ENCODE measurements at places on chromosomes 4 and X.

DNA sequence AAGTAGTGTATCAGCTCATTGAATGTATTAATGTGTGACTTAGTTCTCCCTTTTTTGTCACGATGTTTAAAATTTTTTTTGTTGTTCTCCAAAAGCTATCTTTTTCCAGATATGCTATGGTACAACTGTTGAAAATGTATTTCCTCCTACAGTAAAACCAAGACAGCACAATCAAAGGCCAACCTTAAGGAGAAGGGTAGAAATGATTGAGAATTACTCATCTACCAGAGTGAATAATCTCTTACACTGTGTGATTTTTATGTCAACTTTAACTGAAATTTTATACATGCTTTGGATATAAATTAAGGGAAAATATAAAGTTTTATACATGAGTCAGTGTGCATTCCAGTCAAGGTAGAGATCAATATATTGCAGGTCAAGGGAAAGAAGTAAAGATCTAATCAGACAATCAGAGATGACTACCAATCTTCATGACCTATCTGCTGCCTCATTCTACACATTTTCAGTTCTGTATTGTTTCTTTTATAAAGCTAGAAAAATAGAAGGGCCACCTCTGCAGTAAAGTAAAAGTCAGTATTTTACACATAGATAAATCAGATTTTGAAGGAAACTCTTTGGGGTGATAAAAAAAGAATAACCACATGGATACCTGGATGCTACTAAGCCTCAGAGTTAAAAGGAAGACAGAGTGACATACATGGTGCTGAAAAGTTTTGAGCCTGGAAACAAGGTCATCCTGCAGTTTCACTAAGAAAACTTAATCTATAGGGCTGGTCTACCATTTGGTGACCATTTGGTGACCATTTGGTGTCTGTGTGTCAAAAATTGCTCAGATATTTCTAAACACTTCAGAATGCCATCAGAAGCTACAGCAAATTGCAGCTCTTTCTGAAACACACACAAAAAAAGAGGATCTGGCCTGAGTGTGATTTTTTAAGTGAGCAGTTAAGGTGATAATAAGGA is 1.6 kb downstream of the FAM13A start:
- no peak for DNase-seq

DNA sequence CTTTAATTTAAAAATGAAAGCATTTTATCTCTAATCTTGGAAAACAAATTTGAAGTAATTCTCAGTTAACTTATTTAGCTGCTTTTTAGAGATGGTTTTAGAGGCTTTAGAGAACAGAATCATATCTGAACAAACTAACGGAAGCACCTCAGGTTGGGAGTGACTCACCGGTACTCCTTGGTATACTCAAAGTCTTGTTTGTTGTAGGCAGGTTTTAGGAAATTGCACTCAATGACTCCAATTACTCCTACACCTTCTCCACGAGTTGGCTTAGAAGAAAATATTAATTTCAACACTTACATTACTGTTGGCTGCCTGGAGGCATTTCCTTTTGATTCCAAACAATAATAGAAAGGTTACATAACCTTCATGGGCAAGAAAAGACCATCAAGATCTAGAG is 23.6 kb downstream of the MORC4 start:
- no peak for DNase-seq

DNA sequence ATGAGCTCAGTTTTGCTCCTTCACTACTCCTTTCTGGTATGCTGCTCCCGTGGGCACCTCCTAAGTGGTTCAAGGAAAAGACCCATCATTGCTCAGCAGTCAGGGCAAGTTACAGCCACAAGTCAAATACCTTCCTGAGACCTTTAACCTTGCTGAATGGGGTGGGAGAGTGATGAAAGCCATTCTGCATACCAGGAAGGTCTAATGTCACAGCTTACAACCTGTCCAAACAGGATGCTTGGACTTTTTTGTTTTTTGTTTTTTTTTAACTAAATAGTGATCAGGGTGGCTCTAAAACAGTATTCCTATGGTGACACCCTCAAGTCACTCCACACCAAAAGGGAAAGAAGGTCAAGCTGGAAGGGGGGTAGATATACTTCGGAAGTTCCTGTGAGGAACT is 93.1 kb downstream of the GPC3 start:
- DNase-seq, result no peak

DNA sequence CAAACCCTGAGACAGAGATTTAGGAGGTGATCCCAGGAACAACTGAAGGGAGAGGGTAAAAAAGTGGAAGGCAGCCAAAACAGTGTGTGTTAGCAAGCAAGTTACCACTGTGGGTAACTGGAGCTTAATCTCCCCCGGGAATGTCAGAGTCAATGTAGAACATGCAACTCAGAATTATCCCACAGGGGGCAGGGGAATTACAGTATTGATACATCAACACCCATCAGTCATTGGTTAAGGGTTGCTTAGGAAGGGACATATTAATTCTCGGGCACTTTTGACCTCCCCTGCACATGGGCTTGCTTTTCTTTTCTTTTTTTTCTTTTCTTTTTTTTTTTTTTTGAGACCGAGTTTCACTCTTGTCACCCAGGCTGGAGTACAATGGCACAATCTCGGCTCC is 29.3 kb downstream of the CXorf58 start:
- DNase-seq, result no peak

GRCh38 chr4:100588076-100588475 is 70.3 kb upstream of the EMCN start:
- DNase-seq, result no peak

- DNase-seq, result no peak
Observed at GRCh38 chr4:166091912-166092510, 219.0 kb downstream of the TLL1 start.

DNA sequence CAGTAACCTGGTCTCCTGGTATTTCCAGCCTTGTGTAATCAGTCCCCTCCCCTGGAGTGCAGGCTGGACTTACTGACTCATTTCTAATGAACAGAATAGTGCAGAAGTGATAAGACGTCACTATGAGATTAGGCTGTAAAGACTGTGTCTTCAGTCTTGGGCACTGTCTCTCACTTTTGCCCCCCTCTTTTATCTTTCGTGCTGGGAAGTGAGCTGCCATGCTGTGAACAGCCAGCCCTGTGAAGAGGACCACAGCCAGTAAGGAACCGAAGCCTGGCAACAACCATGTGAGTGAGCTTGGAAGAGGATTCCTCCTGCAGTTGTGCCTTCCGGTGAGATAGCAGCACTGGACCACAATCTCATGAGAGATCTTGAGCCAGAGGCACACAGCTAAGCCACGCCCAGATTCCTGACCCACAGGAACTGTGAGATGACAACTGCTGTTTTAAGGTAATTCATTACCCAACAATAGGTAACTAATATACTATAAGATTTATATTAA is 67.5 kb upstream of the GPR34 start:
- DNase-seq, result no peak

GRCh38 chrX:131595120-131595519 is 51.2 kb downstream of the OR13H1 start:
- no peak for DNase-seq

GRCh38 chr4:103719830-103720207 is at the start of gene TACR3:
Gene TACR3 (minus strand): TSS chr4:103719985. CDS start chr4:103719675, 310 bp downstream.
- DNase-seq, result no peak

DNA sequence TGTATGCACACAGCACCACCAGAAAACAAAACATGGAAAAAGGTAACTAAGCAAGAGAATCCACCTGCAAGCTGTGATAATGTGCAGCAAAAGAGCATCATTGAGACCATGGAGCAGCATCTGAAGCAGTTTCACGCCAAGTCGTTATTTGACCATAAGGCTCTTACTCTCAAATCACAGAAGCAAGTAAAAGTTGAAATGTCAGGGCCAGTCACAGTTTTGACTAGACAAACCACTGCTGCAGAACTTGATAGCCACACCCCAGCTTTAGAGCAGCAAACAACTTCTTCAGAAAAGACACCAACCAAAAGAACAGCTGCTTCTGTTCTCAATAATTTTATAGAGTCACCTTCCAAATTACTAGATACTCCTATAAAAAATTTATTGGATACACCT is 90.2 kb downstream of the TET2 start:
- no peak for DNase-seq

DNA sequence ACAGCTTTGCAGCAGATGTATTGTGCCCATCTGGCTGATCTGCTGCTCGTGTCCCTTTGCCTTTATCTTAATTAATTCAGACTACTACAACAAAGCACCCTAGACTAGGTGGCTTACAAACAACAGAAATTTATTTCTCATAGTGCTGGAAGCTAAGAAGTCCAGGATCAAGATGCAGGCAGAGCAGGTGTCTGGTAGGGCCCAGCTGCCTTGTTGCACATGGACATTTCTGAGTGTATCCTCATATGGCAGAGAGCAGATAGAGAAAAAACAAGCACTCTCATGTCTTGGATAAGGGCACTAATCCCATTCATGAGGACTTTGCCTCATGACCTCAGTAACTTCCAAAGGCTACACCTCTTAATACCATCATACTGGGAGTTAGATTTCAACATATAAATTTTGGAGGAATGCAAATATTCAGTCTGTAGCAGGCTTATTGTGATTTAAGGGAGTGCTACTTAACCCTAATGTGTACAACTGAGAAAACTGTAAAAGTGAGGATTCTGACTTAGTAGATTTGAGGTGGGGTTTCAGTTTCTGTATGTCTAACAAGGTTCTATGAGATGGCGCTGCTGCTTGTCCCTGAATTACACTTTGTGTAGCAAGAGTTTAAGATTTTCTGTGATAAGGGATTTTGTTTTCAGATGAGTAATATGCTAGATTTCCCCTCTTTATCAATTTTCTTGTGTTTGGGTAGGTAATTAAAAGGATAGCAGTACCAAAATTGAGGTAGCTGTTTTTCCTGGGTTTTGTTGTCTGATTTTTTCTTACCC is 473.2 kb upstream of the TECRL start:
- DNase-seq, result no peak

DNA sequence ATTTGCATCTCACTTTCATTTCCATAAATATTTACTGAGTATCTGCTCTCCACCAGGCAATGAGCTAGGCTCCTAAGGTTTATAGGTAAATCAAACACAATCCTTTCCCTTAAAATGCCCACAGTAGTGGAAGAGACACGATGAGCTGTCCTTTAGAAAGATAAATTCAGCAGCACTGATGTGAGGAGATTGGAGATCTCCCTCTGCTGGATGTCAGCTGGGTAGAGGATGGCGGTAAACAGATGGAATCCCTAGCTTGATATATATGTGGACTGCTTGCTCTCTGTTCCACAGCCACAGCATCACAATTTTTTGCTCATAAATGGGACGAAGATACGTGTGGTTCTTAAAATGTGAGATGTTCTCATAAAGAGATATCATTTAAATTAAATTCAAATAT is 216.4 kb upstream of the RASGEF1B start:
- no peak for DNase-seq

- no peak for DNase-seq
Observed at GRCh38 chrX:1242891-1243402, 25.7 kb upstream of the CSF2RA start.

GRCh38 chr4:156252358-156252921 is 298.8 kb upstream of the CTSO start:
- no peak for DNase-seq

GRCh38 chr4:158538911-158539310 is 17.2 kb downstream of the RXFP1 start:
- no peak for DNase-seq

- no peak for DNase-seq
Observed at GRCh38 chr4:56080384-56080783, 131.6 kb downstream of the CEP135 start.

DNA sequence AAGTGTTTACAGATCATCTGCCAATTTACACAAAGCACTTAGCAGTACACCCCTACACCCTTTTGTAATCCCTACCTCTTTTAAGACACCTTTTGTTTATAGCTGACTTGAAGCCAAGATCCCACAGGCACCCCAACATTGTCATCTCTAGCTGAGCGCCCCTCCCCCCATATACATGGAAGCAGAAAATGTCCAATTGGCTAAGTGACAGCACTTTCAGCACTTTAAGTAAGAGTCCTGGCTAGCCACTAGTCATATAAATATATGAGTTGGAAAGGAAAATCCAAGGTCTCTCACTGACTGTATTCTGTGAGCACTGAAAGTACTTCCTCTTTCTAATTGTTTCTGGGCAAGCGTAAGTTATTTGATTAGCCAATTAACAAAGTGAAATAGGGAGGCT is 108.2 kb downstream of the NSUN7 start:
- no peak for DNase-seq

DNA sequence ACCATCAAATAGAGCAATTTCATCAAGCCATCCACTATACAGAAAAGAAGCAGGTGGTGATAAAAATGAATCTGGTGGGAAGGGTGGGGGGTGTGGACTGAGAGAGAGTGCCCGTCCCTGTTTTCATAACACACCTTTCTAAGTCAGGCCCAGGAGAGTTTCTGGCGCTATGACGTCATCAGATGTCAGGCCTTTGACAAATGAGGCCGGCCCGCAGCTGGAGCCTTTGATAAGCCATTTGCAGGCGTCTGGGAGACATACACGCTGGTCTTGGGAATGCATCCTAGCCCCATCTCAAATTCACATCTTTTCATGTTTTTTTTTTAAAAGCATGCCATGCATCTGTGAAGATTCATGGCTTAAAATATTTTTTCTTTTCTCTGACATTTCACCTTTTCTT is 404.5 kb downstream of the BCOR start:
- DNase-seq, result no peak

GRCh38 chr4:135197641-135198040 is 996.1 kb upstream of the PABPC4L start:
- no peak for DNase-seq

DNA sequence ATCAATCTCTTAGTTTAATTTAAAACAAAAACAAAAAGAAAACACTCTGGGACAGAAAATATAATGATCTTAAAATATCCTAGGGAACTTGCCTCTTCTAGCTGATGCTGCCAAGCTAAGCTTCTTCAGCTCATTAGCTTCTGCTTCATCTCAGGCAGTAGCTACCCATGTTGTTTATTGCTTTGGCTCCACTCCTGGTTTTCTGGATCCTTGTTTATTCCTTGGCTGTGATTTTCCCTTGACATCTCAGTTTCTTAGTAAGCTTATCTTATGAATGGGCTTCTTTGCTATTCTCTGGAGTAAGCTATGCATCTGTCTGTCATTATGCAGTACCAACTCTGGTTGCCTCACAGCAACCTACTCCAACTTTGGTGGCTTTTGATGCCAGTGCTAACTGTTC is 5.1 kb upstream of the MTHFD2L start:
- DNase-seq, result no peak

DNA sequence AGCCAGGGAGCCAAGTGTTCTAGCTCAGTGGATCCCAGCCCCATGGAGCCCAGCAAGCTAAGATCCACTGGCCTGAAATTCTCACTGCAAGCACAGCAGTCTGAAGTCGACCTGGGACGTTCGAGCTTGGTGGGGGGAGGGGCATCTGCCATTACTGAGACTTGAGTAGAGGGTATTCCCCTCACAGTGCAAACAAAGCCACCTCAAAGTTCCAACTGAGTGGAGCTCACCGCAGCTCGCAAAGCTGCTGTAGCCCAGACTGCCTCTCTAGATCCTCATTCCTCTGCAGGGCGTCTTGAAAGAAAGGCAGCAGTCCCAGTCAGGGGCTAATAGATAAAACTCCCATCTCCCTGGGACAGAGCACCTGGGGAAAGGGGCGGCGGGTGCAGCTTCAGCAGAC is 226.3 kb downstream of the ZIC3 start:
- no peak for DNase-seq

DNA sequence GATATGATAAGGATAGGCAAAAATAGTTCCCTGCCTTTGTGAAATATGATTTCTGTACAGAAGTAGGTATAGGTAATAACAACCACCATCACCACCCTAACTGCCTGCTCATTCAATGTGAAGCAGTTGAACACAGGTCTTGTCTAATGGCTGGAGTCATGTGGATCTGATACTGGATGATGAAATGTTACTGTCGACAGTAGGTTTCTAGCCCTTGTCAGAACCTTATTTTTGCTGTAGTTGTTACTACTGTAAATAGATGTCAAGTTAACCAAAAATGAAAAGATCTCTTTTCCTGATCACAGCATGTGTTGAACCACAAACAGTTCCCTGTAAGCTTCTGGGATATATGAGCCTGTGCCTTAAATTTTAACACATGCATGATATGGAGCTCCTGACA is 142.9 kb downstream of the FRAS1 start:
- DNase-seq, result no peak
